Brain microvascular endothelial cell (primary cell): ENCODE measurements at places on chromosomes 1 and 21.
A peak's percentile ranks its signal among the peaks of the same experiment; 100 is the strongest.

DNA sequence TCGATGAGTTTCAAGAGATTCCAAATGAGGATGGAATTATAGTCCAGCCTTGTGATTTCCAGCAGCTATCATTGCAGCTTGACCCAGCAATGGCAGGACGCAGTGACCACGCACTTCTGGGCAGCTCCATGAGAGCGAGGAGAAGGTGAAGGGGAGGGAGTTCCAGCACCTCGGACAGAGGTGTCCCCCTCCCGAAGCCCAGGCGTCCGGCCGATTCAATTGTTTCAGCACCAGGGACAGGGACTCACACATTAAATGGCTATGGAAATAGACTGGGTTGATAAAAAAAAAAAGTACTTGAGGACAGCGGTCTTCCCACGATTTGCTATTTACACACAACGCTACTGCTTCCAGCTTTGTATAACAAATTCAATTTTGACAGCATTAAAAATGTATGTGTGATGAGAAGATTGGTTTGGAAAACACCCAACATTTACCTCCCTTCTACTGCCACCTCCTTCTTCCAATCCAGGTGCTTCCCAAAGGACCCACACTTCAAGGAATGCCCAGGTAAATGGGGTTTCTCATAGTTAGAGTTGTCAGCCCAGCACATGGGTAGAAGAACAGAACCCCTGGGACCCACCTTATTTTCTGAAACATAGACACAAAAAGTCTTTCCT lies 71.8 kb downstream of the DISP3 start:
- DNase-seq, result peak; percentile 71

DNA sequence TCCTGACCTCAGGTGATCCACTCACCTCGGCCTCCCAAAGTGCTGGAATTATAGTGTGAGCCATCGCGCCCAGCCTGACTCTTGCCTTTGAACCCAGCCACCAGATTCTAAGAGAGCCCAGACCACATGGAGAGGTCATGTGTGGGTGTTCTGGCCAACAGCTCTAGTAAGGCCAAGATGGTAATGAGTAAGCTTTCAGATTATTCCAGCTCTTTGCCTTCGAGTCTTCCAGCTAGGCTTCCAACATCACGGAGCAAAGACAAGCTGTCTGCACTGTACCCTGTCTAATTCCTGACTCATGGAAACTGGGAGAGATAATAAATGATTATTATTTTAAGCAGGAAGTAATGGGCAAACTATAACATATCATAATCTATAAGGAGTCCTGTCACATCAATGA lies 14.8 kb upstream of the ZFP69B start:
- peak; percentile 11 for DNase-seq

DNA sequence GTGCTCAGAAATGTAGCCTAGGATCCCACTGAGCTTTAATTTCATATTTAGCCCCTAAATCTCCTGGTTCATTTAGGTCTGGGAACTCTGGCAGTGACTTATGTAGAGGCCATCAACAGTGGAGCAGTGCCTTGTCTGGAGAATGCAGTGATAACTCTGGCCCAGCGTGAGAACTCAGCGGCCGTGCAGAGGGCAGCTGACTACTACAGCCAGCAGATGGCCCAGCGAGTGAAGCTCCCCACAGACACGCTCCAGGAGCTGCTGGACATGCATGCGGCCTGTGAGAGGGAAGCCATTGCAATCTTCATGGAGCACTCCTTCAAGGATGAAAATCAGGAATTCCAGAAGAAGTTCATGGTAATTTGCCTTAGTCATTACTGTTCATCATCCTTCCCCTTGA lies 17.8 kb downstream of the GBP6 start:
- no peak for DNase-seq

- peak; percentile 43 for DNase-seq
Observed at GRCh38 chr1:110150330-110151174, at the start of gene SLC6A17. Gene SLC6A17 (plus strand): TSS chr1:110150494. CDS start chr1:110166930, 16,436 bp downstream.

DNA sequence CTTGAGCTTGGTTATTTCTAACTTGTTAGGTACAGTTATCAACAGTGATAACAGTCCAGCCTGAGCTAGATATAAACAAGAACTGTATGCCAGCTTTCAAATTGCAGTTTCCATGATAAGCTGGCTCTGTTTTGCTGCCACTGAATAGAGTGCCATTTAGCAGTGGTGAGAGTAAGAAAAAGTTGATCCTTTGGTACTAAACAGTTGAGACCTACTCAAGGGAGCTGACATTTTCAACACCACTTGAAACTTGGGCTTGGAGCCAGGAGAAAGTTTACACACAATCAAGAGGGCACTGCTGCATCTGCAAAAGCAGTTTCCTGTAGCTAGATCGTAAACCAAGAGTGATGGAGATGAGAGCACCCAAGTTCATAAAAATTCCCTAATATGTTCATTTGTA lies 131.3 kb downstream of the RGS7 start:
- no peak for DNase-seq

GRCh38 chr1:87284456-87285240 lies 44.0 kb upstream of the LMO4 start:
- peak; percentile 29 for DNase-seq

DNA sequence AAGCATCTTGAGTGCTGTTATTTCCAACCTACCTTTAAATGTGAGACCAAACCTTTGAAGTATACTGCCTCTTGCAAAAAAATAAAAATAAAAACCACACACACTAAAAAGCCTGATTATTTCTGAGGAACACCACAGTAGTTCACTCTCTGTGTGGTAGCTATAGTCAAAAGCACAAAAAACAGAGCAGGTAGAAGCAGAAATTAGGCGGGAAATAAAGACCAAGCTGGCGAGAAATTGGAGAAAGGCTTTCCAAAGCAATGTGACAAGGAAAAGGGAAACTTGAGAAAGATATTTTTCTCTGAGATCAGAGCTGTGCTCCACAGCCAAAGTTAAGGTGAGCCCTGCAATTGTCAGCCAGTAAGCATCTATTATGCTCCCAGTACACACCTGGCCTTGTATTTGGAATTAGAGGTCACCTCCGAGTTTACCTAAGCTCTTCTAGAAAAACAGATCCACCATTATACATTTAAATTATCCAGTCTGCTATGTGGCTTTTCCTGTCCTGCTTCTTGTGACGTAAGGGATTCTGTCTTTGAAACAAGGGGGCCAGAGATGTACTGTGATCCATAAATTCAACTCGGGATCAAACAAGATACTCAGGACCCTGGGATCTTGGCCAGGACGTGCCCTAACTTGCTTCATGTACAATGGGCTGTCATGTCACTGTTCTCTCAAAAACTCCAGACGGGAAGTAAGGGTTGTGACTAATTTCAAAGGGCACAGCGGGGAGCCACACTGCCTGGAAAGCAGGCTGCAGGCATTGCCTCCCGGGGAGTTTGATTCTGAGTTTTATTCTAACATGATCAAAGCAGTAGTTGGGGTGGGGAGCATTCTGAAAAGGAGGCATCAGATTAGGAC lies 39.8 kb upstream of the RAB4A start:
- DNase-seq, result peak; percentile 87

DNA sequence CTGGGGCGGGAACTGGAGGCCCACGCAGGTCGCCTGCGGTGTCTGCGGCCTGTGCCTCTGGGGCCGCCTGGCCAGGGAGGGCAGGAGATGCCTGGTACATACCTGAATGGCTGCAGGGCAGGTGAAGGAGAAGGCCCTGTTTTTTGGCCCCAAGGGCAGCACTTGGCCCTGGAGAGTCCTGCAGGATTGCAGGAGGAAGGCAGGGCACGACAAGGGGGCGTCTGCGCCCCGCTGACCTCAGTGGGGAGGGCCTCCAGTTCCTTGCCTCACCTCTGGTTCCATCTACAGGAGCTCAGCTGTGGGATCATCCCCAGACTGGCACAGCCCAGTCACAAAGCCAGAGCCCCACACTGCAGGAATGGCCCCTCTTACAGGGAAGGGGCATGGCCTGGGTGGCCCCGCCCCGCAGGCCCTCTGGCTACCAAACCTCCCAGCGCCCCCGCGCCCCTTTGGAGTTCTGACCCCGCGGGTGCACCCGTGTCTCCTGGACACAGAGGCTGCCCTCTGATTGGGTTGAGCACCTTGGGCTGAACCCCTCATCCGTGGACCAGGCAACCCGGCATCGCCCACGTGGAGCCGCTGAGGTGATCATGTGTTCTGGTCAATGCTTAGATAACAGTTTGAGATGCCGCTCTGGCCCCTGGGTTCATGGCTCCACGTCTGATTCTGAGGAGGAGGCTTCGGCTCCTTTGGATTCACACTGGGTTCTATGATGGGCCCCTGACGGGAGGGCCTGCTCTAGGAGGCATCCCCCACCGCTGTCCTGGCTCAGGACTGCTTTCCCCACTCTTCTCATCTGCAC lies 1.3 kb upstream of the PEX10 start:
- no peak for DNase-seq

DNA sequence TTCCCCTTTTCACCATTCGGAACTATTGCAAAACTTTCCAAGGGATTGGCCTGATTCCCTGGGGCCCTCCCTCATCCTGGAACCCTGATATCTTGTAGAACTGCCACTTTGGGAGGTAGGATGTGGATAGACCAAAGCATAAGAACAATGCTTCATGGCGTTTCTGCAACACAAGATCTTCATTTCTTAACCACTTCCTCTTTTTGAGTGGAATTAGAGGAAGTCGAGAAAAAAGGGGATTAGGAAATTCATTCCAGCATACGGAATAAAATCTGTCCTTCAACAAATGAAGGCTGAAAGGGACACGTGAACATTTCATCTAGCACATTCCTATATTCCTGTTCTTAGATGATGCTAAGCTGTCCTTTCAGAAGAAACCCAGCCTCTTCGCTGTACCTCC lies 149.3 kb downstream of the HUNK start:
- no peak for DNase-seq

GRCh38 chr1:1419813-1420653 lies 1.0 kb downstream of the ANKRD65 start:
- no peak for DNase-seq

DNA sequence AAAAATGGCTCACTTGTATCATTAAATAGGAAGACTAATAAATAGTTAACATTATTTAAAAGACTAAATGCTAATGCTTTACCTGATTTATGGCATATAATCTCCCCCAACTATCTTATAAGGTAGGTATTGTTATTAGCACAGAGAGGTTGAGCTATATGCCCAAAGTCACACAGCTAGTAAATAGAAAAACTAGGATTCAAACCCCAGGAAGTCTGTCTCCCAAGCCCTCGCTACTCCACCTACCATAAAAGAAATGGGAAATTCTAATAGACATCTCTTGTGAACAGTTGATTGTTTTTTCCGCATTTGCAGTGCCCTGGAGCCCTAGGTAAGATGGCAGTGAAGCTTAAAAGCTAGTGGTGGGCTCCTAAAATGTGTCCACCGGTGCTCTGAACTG lies 65.2 kb upstream of the SOD1 start:
- DNase-seq, result no peak

DNA sequence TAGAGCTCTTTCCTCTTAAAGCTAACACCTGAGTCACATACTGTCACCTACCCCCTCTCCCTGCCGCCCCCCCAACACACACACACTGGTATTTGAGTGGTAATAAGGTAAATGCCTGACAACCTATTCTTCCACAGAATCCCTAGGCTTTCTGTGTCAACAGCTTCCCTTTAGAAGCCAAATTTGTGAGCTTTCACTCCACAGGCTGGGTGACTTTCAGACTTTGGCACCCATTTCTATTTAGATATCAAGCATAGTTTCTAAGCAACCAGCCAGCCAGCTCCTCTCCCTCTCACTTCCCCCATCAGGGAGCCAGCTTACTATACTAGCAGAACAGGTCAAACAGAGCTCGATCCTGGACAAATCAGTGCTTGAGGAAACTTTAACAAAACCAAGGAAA lies 3.2 kb upstream of the C1orf74 start:
- DNase-seq, result no peak

DNA sequence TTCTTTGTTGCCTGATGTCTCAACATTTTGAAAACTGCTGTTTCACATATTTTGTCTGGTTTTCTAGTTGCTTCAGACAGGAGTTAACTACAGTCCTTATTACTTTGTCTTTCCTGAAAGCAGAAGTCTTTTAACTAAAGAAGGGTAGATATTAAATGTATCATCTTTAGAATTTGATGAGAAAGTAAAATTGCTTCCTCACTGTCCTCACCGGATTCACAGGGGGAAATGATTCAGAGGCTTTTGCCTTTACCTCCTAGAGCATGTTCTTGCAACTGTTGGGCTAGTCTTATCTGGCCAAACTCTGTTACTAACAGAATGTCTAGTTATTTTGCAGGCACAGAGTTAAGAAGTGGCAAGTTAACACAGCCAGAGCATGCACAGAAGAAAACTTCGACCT lies 107.2 kb upstream of the VAV3 start:
- DNase-seq, result no peak

DNA sequence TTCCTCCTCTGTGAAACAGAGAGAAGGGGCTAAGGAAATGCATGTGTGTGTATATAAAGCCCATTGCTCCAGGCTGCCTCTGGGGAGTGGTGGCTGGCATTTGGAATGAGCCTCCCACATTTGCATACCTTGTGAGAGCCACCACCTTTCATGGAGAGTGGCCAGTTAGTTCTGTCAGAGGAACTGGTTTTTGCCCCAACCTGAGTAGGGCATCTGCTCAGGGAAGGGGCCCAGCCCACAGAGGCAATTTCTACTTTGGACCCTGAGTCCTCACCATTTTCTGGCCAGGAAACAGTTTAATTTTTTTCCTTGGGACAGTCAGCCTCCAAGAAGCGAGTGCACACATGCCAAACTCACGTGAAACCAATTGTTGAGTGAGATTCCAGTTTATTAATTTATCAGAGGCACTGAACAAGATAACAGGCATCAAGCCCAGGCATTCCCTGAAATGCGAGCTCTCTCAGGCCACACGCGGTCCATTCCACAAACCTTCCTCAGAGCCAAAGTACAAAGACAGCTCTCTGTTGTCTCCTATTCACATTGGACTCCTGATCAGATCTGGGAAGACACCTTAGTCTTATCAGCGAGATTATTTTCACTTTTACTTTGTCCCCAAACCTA lies 1.0 kb upstream of the SLC6A9 start:
- no peak for DNase-seq

DNA sequence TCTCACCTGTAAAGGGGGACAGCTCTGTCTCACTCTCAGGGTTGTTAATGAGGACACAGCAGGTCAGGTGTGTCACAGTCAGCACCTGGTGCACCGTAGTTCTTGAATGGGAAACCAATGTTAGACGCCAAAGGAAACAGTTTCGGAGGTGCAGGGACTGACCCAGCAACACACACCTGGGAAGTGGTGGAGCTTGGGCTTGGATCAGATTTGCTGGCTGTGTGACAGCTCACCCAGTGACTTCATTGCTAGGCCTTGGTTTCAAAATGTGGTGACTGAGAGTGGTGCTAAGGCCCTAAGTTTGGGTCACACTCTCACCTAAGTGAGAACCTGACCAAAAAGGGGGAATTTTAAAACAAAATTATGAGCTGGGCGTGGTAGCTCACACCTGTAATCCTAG lies 34.9 kb downstream of the ALPL start:
- no peak for DNase-seq

DNA sequence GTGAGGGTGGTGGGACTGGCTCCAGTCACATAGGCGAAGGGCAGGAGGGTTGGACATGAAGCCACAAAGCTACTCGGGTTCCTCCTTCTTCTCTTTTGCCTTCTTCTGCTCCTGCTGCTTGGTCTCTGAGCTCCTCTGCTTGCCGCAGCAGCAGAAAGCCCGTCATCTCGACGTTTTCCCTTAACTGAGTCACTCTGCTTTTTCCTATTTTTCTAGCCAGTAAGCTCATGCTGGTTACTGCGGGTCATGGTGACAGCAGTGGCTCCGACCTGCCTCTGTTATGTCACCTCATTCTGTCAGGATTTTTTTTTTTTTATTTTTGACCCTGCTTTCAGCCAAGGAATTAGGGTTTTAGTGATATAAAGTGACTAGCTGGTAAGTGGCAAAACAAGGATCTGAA lies 2.6 kb upstream of the FMOD start:
- peak; percentile 25 for DNase-seq
